ENCODE measurements at places on chromosomes 2 and 18.

DNA sequence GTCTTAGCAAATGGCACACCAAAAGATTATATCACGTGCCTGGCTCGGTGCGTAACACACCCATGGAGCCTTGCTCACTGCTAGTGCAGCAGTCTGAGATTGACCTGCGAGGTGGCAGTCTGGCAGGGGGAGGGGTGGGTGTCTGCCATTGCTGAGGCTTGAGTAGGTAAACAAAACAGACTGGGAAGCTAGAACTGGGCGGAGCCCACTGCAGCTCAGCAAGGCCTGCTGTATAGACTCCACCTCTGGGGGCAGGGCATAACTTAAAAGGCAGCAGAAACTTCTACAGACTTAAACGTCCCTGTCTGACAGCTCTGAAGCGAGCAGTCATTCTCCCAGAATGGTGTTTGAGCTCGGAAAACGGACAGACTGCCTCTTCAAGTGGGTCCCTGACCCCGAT is 55.9 kb upstream of the FSHR start:
- DNase-seq, result peak; percentile 11

DNA sequence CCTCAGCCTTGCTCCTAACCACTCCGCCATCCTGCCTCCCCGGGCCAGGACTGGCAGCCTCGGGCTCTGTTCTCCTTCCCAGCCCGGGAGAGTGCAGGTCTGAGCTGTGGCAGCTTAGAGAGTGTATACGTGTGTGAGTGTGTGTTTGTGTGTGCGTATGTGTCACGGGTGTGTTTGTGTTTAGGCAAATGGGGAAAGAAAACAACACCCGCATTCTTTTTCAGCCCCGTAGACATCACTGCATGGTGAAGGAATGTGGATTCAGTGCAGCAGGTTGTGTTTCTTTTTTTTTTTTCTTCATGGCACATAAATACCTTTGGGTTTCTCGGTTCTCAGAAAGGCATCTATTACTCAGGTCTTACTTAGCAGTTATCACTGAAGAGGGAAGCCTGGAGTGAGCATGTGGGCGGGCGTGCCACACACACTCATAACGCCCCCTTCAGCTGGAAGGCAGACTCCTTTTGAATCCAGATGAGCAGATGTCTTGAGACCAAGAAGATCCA is 44.2 kb downstream of the GLI2 start:
- no peak for DNase-seq

GRCh38 chr18:46436621-46437020 is 220.4 kb downstream of the LOXHD1 start:
- no peak for DNase-seq

GRCh38 chr2:212665948-212666347 is 127.3 kb upstream of the ERBB4 start:
- no peak for DNase-seq

DNA sequence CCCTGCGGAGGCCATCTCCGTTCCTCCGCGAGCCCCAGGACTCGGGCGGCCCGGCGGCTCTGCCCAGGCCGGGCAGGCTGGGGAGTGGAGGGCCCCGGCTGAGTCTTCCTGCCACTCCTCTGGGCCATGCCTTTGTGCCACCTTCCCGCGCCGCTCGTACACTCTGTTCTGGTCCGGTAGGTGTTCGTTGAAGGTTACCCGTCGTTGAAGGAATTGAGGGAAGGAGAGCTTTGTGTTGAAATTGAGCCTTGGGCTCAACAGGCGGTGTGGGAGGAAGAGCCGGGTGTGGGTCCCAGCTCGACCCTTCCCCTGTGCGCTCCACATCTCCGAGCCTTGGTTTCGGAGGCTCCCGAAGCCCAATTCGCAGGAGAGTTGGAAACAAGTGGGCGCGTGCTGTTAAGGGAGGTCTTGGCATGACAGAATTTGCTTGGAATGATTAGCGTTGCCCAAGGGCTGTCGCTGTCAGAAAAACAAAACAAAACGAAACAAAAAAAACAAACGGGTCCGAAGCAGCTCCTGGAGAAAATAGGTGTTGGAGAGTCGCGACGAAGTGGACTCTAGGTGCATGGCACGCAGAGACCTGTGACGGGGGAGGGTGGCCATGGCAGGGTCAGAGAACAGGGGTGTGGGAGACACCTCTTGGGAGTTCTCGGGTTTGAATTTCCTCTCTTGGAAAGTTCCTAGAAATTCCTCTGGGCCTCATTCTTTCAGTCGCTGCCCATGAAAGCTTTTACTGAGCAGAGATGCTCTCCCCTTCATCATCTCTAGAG is 1.2 kb upstream of the MZT2A start:
- no peak for DNase-seq

GRCh38 chr18:67973916-67974315 is 457.4 kb upstream of the DSEL start:
- no peak for DNase-seq

DNA sequence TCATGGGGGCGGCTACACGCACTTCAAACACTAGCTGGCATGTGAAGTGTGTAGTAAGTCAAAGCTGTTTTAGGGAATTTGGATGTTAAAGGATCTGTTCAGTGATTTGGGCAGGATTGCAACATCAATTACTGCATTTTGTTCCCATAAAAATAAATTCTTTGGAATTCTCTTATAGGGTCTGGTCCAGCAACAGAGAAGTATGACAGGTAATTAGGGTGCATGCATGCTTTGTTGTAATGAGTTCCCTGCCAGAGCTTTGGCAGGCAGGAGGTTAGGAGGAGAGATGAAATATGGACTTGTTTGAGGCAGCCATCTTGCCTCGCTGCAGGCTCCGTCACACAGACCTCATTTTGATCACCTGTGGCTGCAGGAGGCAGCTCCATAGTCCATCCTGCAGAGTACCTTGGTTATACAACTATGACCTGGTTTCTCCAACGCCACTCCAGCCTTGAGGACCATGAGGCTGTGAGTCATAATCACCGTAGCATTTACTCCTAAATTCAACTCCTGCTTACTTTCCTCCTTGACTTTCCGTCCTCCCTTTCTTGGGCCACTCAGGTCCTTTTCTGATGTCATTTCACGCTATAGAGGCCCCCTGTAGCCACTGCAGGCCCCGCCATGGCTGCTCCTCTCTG is 26.5 kb upstream of the EML4 start:
- DNase-seq, result no peak

DNA sequence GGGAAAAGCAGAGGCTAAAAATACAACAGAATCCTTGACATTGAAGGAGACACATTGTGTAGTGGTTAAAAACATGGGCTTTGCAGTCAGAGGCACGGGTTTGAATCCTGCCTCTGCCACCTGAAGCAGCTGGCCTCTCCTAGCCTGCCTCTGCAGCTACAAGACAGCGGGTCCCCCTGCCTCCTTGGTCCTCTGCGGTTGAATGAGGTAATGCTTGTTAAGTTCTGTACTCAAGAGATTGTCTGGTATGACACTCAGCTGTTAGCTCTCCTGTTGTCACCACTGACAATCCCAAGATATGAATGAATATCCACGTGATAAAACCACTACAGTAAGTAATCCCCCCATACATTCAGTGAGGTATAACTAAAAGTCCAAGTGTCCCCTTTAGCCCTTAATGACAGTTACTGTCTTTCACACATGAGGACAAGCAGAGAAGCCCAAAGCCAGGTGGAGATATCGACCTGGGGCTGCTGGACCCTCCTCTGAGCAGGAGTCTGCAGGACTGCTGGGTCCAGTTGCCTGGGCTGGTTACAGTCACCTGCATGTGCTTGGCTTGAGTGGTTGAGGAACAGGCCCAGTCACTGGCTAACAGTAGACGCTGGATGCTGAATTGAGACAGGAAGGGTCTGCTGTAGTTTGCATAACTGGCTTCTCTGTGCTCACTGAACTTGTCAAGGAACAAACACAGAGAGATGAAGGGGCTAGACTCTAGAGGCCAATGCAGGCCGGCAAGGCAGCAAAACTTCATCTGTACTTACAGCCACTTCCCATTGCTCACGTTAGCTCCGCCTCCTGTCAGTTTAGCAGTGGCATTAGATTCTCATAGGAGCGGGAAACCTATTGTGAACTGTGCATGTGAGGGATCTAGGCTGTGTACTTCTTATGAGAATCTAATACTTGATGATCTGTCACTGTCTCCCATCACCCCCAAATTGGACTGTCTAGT is 85.5 kb downstream of the TGFA start:
- no peak for DNase-seq

DNA sequence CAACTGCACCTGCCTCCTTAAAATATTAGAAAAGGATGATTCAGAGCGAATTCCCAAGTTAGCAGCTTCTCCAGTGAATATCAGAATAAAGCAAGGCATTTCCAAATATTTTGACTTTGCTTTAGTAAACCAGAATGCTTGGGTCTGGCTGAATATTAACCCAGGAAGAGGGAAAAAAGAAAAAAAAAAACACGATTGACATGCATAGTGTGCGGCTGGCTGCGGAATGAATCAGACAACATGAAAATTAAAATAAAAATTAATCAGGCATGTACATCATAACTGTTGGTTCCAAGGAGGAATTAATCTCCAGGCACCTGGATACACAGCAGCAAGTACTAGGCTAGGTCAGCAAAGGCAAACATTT is 105.8 kb upstream of the NCKAP5 start:
- DNase-seq, result no peak

GRCh38 chr2:108029496-108029895 is 43.2 kb downstream of the SLC5A7 start:
- no peak for DNase-seq

DNA sequence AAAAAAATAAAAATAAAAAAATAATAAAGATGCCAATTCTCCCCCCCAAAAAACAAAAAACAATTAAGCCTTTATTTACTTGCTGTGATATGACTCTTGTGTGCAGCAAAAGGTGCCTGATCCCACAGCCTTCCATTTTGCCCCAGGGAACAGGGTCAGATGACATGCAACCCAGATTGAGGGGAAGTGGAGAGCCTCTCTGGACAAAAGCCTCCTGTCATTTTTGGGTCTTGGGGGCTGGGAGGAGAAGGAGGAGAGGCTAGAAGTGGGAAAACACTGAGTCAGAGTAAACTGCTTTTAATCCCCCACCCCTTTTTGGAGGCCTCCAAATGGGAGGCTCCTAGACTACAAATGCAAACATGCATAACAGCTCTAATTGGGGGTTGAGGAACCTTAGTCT is 46.6 kb upstream of the SCG2 start:
- DNase-seq, result no peak

DNA sequence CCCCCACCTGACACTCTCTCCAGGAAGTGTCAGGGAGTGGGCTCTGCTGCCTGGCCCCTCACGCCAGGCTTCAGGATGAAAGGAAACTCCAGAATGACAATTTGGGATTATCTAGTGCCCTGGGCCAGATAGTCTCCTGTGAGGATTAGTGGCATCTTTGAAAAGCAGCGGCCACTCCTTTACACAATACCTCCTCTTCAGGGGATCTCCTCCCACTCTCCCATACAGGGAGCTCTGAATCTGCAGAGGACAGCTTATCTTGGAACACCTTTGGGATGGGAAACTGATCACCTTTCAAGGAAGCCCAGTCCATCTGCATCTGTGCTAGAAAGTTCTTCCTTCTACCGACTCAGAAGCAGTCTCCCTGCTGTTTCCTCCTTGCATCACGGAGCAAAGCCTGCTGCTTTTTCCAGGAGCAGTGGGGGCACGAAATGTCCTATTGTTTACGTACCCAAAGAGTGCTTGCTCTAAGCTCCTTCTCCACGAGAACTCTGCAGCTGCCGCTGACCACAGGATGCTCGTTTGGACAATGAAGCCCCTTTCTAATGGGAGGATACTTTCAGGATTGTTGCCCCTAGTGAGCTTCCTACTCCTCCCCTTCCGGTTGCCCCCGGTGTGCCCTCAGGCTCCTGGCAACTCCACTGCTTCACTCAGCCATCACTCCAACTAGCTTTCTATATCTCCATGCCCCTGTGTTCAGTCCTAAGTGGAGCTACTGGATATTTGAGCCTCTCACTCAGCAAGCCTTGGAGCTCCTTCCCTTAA is 31.5 kb downstream of the SIX3 start:
- peak; percentile 16 for DNase-seq

GRCh38 chr2:191569025-191569424 is 108.9 kb upstream of the NABP1 start:
- DNase-seq, result no peak

DNA sequence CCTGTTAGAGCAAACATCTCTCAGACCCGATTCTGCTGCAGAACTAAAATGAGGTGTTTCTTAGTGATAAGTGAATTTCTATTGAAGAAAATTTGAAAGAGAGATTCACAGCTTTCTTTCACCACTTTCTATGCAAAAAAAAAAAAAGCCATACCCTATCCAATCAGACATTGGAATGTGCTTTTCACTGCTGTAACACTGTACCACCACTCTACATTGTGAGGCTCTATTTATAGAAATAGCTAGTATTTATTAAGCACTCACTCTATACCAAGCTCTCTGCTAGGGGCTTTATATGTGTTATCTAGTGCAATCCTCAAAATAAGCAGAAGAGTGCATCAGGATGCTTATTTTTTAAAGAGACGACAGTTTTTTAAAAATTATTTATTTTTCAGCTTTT is 580.6 kb upstream of the VRK2 start:
- DNase-seq, result no peak

- peak; percentile 36 for DNase-seq
These were observed 112.3 kb upstream of the CAVIN2 start for GRCh38 chr2:191959209-191959608.

DNA sequence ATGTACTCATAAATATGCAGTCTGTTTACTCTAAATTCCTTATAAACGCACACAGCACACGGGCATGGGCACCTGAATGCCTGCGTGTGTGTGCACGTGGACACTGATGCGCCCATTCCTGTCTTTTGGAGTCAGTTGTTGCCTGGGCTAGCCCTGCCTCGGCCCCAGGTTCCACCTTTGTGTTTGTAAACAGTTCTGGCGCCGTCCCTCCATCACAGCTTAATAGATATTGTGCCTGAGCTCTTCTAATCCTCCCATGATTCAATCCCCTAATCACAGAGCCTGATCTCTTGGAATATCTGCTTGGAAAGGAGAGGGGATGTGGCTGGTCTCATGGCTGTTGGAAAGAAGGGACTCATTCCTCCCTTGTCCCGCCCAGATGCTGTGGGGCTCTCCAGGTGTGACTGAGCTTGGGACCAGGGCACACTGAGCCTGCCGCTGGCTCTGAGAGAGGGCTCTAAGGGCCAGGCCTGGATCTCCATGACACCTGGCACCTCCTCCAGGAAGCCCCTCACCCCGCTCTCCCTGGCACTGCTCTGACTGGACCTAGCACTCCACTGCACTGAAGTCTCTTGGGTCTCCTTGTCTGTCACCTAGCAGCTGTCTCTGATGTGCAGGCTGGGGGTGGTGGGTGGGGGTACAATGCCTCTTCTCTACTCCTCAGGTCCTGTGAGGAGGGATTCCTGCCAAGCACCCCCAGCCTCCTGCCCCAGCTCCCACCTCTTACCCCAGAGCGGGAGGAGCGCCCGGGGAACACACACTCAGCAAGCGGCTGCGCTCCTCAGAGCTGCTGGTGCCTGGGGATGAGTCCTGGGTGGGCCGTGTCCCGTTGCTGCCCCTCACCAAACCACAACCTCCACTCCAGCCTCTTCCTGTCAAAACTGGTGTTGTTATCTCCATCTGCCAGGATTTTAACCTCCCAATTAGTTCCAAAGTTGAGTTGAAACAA is 181.3 kb downstream of the INHBB start:
- no peak for DNase-seq

Data from NCI-H1436 (cell line).